ENCODE measurements at places on chromosomes 6 and 20.
A peak's percentile ranks its signal among the peaks of the same experiment; 100 is the strongest.

GRCh38 chr6:152642578-152643375, 5.6 kb upstream of the SYNE1 start:
- DNase-seq, result no peak

DNA sequence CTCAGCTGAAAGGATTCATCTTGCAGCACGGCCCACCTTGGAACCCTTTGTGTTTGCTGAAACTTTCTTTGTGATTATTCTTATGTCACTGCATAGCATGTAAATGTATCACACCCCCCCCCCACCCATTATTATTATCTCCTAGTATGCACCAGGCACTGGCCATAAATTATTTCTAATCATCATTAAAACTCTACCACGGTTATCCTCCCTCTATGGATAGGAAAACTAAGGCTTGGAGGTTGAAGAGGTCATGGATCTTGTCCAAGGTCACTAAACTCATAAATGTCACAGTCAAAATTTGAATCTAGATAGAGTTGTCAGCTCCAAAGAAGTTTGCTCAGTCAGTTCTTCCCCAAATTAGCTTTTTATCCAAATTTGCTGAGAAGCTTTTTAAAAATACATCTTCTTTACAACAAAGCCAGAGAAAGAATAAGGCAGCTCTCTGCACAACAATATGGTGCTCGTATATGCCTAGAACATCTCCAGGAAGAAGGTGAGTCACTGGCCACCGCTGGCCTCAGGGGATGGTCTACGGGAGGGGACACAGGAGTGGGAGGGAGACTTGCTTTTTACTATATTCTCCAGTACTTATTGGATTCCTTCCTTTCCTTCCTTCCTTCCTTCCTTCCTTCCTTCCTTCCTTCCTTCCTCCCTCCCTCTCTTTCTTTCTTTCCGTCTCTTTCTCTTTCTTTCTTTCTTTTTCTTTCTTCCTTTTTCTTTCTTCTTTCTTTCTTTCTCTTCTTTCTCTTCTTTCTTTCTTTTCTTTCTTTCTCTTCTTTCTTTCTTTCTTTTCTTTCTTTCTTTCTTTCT, 134.5 kb downstream of the VEGFA start:
- no peak for DNase-seq

DNA sequence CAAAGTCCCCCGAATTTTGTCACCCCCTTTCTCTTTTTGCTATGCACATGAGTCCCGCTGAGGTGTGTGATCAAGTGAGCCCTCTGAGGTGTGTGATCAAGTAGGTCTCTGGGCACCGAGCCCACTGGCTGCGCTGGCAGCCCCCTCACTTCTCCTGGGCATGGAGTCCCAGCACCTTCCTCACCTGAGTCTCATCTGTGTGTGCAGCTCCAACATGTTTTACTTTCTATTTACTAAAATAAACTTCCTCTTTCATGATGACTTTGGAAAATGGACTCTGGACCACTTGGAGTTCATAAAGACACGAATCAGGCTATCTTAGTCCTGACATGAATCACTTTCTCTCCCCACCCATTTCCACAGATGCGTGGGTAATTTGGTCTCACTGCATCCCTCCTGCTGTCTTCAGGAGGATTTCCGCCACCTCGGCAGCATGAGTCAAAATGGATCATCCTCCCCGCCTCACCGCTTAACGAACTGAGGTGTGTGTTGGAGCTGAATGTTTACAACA, 39.8 kb downstream of the PRDM1 start:
- peak; percentile 36 for DNase-seq

- no peak for DNase-seq
Measured at GRCh38 chr6:156940221-156940620, 163.0 kb downstream of the ARID1B start.

- no peak for DNase-seq
Measured at GRCh38 chr6:76885861-76886301, 577.4 kb downstream of the HTR1B start.

DNA sequence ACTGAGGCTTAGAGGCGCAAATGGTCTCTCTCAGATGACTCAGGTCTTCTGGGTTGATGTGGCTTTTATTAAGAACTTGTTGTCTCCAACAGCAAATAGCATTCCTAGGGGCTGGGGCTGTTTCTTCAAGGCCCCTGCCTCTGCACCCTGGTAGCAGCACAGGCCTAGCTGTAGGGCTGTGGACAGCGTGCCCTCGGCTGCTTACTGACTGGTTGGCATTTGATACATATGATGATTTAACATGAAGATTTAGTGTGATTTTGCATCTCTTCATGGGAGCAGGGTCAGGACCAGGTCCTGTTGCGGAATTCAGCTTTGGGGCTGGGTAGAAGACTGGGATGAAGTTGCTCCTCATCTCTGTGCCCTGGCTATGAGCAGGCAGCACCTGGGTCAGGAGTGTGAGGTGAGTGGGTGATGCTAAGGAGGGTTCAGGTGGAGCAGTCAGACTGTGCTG, 24.3 kb upstream of the IER3 start:
- DNase-seq, result no peak

DNA sequence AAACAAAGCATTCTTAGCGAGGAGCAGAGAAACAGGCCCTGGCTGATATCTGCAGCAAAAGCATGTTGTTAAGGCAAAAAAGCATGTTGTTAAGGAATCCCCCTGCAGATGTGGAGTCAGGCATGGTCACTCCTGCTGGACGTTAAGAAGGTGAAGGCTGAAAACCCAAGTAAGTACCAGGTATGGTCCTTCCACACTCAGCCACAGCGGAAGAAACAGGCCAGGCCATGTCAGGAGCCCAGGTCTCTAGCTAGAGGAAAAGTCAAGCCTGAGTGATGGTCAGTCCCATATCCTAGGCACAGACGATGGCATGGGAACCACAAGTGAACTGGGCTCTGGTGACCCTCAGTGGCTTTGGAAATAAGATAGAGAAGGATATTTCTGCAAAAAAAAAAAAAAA, 32.5 kb upstream of the MAS1L start:
- DNase-seq, result no peak

Measured in activated T-cell treated with anti-CD3 and anti-CD28 coated beads for 48 hours (primary cell).